NCI-H2227 treated with DMSO at 0.1 percent for 48 hours (cell line): ENCODE measurements at places on chromosomes 4 and X.

DNA sequence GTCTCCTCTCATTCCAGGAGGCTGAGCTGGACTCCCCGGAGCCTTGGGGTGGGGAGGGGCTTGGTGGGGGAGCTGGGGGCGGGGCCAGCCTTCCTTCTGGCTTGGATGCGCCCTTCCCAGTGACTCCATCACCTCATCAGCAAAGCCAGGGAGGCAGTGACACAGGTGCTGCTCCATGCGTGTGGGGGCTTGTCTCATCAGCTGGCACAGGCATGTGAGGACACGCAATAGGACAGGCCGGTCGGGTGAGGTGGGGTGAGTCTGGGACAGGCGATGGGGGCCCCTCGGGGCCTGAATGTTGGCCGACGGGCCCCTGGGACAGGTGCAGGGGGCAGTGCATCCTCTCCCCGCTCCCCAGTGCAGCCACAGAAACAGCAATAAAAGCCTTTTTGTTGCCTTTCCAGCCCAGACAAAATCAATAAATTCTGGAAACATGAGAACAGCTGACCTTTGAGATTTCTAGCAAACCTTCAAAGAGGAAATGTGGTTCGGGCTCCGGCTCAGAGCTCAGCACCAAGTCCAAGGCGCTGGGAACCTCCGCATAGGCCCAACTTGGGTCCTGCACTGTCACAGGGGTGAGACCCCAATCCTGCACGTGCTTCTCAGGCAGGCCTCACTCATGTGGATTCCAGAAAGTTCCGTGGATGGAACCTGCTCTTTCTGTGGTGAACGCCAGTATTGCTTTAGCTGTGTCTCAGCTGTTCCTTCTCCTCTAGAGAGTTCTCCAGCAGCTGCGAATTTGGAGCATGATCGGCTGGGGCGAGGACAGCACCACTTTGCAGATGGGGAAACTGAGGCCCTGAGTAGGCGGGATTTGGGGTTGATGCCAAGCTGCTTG lies 18.5 kb downstream of the ADRA2C start:
- DNase-seq: no peak

DNA sequence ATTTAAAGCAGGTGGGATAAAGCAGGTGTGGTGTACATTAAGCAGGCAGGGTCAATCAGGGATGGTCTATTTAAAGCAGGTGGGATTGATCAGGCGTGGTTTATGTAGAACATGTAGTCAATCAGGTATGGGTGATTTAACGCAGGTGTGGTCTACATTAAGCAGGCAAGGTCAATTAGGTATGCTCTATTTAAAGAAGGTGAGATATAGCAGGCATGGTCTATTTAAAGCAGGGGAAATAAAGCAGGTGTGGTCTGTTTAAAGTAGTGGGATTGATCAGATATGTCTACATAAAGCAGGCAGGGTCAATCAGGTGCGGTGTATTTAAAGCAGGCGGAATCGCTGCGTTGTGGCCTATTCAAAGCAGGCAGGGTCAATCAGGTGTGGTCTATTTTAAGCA lies 88.6 kb upstream of the MXRA5 start:
- no peak for DNase-seq

- no peak for DNase-seq
Measured at GRCh38 chr4:31089815-31090214, 369.6 kb downstream of the PCDH7 start.

- DNase-seq: no peak
Measured at GRCh38 chrX:38954520-38954919, 153.3 kb downstream of the MID1IP1 start.
